Amniotic epithelial cell (primary cell): ENCODE measurements at places on chromosomes 1 and 21.

DNA sequence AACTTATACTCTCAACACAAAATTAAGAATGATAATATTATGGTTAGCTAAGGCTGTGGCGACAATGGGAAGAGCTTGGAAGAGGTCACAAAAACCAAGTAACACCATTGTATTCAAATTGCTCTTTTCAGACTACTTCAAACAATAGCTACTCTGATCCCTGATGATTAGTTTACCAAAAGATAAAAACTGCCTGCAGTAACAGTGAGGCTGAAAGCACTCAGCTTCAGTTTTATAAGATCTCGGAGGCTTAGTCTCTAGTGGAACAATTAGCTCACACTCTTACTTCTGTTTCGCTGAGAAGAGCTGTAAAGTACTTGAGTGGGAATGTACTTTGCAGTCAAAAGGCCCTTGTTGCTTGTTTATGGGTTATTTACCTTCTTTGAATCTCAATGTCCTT is 278.5 kb downstream of the LRRC7 start:
- DNase-seq, result no peak

GRCh38 chr1:72280131-72280530 is 2.2 kb downstream of the NEGR1 start:
- DNase-seq, result no peak

- DNase-seq, result no peak
Measured at GRCh38 chr1:226606311-226607267, 58.0 kb downstream of the STUM start.

DNA sequence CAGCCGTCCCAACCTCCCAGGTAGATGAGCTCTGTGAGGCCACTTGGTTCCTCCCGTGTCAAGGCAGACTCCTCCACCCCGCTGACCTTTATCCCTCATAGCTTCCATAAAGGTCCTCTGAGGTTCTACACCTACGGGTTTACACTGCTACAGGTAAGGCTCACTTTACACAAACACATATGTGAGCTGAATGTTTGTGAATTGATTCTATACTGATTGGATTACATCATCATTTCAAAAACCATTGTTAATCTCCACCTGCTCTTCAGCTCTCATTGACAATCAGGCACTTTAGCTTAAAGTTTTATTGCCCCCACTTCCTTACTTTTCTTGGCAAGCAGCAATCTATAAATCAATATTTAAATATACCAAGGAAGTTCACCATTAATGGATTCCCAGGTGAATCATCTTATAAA is 12.8 kb upstream of the RGS16 start:
- no peak for DNase-seq

DNA sequence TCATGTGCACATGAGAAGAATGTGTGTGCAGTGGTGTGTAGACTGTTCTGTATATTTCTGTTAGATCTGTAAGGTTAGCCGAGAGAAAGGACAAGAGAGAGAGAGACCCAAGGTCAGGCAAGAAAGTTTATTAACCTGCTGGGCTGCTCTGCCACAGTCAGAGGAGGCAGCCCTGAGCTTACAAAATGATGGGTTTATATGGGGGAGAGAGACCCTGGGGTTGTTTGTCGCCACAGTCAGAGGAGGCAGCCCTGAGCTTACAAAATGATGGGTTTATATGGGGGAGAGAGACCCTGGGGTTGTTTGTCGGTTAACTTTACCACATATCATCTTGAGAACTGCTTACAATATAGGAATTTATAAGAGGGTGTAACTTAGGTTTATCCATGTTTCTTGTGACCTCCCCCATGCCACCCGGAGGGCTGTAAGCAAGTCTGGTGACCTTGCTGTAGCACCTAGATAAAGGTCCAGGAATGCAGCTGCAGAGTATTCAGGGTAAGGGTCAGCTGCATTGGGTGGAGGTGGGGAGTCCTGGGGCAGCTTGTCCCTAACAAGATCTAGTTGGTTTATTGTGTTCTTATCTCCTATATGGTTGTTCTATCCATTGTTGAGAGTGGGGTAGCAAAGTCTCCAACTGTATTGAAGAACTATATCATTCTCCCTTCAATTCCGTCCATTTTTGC is 9.3 kb upstream of the ZBTB40 start:
- no peak for DNase-seq

DNA sequence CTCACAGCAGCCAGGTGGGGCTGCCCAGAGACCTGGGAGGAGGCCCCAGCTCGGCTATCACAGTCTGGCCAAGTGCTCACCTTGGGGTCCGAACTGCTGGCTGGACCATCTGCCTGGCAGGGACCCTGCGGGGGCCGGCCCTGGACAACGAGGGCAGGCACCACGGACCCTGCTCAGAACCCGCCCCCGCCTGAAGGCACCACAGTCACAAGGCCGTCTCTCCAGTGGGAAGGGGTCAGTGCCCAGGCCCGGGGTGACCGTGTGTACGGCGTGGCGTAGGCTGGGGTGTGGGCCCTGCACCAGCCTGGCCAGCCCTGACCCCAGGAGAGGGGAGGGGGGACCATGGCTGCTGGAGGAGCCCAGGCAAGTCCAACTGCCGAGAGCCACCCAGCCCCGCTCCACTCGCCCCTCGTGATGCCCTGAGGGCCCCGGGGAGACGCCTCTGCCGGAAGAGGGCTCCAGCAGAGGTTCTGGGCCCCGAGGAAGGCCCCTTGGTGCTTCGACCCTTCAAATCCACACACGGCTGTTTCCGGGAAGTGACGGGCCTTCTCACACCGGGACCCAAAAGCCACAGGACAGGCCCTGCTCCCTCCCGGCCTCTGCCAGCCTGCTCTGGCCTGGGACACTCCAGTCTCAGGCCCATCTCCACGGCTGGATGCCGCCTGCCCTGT is 11.2 kb upstream of the RNF223 start:
- no peak for DNase-seq

- peak; percentile 49 for DNase-seq
Measured at GRCh38 chr1:193905288-193906085, 719.1 kb upstream of the B3GALT2 start.

DNA sequence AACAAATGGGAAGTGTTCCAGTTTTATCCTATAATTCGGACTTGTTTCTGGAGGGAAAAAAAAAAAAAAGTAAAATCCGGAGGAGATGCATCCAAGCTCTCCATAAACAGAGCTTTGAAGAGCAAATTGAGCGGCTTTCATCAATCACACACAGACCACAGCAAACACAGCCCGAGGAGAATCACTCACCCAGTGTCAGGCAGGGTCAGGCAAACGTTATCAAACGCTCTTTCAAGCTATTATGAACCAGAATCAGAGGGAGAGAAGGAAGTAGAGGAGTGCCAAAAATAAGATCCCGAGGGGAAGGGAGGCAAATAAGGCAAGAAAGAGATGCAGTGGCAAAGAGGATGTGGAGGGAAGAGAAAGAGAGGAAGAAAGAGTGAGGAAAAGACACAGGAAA is 188.3 kb upstream of the CAMK1G start:
- no peak for DNase-seq

GRCh38 chr1:90161625-90162024 is 166.7 kb downstream of the ZNF326 start:
- DNase-seq, result no peak

DNA sequence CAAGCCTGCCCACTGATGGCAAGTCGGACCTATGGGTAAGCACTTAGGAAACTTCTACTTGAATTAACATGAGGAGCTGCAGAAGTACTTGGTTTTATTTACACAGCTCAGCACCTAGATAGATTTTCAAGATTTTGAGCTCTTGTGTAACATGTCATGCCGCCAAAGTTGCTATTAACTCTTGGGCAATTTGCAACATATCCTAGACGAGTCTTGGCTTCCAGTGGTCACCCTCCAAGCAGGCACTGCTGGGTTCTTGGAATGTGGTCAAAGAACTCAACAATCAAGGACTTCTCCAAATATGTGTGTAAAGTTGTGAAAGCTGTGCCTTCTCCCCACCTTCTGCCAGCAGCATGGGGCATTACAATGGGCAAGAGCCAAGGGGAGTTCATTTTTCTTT is 17.8 kb upstream of the GUCA2B start:
- DNase-seq, result peak; percentile 30

GRCh38 chr1:6815726-6816125 is 30.5 kb downstream of the CAMTA1 start:
- no peak for DNase-seq

DNA sequence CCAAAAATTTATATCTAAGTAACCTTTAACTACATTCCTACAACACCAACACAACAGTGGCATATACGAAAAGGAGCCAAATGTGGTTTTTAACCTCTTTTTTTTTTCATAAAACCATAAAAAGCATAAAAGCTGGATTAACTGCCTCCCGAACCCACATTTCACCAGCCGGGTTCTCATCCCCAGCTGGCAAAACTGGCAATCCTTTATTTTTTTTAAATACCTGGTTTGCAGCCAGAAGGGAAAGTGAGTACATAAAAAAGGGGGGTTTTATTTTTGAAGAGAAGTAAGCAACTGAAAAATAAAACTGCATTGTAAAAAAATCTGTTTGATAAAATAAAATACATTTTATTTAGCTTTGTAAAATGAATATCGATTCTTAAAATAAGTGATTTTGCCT is 295.4 kb downstream of the AKT3 start:
- DNase-seq, result no peak

DNA sequence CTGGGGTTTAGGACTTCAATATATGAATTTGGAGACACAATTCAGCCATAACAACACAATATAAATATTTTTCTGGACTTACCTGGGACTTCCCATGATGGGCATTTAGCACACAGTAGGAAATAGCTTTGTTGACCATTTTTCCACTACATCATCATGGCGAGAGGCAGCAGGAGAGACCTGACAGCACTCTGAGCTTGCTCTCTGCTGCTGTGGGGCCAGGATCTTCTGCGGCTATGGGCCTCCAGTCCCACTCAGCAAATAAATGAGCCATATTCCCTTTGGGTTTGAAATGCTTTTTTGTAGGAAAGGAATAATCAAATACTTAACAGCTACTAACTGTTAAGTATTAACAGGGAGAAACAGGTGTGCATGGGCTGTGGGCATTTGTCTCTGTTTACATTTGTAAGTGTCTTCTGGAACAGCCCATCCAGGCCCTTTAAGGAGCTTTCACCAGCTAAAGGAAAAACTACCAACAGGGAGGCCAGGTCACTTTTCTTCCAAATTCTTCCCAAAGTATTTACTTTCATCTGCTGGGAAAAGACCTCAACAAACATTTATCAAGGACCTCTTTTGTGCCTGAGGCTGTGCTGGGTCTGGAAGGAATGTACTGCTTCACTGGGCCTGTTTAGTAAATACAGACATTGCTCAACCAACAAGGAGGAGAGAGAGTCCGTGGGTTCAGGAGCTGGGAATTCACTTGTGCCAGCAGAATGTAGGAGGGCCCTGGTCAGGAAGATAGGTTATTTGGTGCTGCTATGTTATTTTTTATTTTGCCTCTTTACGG is 133.2 kb downstream of the LRIG2 start:
- peak; percentile 59 for DNase-seq

DNA sequence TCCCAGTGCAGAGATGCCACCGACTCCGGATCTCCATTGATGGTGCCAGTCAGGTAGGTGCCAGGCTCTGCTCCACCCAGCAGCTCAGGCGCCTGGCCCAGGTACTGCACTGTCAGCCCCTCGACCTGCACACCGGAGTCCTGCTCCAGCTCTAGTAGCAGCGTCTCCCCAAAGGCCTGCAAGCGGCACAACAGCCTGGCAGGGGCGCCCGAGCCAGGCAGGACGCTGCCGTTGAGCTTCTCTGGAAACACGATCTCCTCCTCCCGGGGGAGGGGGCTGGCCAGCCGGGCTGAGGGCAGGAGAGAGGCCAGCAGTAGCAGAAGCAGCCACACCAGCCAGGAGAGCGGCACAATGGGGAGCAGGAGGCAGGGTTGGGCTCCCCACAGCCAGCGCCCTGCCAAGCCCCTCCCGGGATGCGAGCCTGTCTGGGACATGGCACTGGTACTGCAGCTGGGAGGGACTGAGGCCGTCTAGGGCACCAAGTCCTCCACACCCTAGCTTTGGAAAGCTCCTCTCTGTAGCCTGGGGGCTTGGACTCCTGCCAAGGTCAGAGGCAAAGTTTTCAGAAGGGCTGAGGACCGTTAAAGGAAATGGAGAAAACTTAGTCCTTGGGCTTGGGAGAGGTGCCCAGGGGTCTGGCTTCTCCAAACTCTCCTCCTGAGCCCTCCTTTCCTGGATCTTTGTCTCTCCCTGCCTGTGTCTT is 509 bp downstream of the ADAMTS4 start:
- DNase-seq, result no peak

DNA sequence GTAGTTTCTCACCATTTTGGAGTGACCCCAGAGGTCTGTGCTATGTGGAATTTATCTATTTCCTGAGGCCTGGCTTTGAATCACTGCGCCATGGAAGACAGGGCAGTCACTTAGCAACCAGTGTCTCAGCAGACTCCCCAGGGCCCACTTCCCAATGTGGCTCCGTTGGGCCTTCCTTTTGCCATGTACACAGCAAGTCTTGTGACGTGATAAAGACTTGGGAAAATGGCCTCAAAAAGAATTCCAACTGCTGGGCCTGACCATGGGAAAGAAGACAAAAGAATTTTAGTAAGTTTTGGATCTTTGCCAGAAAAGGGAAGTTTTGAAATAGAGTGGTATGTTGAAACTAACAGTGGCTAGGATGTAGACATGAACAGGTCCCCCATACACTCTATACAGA is 36.2 kb downstream of the TLR5 start:
- peak; percentile 23 for DNase-seq

DNA sequence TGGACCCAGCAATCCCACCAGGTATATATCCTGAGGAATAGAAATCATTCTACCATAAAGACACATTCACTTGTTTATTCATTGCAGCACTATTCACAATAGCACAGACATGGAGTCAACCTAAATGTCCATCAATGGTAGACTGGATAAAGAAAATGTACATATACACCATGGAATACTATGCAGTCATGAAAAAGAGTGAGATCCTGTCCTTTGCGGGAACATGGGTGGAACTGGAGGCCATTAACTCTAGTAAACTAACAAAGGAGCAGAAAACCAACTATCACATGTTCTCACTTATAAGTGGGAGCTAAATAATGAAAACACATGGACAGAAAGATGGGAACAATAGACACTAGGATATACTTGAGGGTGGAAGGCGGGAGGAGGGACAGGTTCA is 36.1 kb upstream of the PRKACB start:
- DNase-seq, result no peak

DNA sequence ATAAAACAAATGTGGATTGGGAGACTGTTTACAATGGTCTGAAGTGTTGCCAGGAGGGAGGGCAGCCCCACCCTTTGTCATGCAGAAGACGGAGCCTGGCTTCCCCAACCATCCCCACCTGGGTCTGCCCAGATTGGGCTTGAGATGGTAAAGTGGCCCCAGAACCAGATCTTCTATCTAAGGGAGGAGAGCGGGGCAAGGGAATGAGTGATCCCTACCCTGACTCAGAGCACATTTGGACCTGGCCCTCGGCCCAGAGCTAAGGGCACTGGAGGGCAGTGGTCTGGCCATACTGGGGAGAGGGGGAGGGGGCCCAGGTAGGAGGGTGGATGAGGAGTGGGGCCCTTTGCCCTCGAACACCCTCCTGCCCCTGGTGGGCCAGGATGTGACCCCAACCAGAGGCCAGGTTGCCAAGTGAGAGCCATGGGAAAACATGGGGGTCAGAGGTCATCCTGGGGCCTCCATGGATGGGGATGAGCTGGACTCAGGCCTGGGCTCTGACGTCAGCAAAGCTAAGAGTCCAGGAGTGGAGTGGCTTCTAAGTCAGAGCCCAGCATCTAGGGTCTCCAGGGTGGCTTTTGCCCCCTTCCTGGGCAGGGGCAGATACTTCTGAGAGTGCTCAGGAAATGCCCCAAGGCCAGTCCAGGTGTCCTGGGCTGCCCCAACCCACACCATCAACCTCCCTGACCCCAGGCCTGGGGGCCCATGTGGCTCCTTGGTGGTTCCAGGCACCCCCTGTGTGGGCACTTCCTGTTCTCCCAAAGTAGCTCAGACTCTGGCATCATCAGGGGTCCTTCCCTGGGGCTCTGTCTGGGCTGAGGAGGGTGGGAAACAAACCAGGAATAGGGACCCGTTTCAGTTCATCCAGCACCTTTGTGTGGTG is 1.6 kb upstream of the LEFTY1 start:
- no peak for DNase-seq

GRCh38 chr21:36113647-36114428 is 21.0 kb upstream of the CBR3 start:
- DNase-seq, result no peak
